ENCODE measurements at places on chromosomes 5 and 9.

DNA sequence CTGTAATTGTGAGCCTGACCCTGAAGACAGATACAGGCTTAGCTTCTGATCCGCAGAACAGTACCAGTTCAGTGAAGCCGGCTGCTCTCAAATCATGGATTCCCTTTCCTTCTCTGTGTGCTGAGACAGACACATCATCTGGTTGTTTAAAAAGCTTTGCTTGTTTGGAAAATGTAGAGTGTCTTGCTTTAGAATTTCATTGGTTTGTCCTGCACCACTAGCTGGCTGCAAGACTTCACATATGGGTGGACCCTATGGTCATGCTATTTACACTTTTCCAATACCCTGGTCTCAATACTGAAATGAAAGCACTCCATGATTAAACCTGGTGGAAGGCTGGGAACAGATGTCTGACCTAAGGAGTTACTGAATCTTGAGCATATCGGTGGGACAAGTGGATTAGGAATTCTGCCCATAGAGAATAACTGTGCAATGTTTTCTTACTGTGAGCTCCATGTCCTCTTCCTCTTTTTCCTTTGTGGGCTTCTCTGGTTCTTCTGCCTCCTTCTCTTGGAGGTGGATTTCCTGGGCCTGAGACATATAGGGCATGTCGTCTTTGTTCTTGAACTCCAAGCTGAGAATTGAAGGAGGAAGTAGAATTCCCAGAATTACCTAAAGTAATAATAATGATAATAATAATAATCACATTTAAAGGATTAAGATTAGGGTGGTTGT lies 201.1 kb upstream of the KLF9 start:
- no peak for DNase-seq

DNA sequence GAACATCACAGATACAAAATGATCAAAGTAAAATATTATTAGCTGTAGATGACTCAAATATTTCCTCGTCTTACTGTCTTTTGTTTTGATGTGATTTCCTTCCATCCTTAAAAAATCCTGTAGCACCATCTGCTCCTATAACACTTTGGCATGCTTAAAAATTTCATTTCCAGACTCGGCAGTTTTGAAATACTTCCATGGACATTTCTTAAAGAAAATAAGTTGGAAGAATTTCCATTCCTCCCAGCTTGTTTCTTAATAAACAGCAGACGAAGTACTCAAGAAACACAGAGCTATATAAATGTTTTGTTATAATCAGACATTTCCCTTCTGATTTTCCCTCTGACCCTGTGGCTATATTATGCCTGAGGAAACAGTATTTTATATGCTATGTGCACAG lies 41.2 kb upstream of the SVEP1 start:
- no peak for DNase-seq

- DNase-seq = no peak
Observed at GRCh38 chr9:135991771-135992170, 30.6 kb upstream of the UBAC1 start.

- DNase-seq = no peak
Observed at GRCh38 chr5:103178167-103178566, 58.1 kb downstream of the PPIP5K2 start.

DNA sequence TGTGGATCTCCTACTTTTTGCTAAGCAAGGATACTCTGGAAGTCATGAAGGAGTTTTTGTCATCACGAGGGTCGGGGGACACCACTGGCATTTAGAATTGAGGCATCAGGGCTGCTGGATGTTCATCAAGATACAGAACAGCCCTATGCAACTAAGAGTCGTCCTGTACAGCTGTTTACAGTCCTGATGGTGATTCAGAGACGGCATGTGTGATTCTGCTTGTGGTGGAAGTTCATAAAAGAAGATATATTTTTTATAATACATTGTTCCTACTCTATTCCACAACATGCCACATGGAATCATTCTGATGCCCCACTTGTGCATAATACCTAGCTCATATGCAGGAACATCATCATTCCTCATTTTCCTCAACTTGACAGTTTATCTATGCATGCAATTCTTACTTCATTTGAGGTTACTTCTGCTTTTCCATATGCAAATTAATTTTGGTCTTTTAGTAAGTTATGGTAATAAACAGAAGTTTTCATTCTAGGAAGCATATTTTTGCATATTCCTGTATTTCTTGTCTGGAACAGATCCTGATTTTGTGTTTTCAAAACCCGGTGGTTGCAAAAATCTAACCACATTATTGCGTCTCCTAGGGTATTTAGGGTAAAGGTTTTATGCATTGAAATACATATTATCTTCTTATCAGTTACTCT lies 155.2 kb downstream of the ARHGEF28 start:
- no peak for DNase-seq

DNA sequence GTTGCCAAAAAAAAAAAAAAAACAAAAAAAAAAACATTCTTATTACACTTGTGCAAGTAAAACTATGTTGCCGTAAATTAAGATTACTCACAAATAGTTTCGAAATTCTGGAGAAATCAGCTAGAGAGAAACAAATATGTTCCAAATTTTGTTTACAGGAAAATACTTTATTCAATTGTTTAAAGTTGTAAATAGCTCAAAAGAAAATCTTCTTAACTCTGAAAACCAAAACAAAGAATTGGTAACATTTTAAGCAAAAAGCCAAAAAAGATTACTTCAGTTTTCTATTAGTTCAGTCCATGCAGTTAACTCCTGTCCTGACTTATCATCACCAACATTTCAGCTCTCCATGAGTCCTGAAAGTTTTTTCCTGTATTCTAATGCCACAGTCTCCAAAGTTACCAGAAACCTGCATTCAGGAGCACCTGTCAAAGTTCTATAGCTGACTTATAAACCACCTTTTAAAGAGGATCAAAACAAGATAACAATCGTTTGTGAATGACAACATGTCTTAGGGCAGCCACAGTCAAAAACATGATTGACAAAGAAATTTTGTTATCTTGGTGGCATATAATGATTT lies 194.1 kb downstream of the RANBP17 start:
- DNase-seq = no peak

DNA sequence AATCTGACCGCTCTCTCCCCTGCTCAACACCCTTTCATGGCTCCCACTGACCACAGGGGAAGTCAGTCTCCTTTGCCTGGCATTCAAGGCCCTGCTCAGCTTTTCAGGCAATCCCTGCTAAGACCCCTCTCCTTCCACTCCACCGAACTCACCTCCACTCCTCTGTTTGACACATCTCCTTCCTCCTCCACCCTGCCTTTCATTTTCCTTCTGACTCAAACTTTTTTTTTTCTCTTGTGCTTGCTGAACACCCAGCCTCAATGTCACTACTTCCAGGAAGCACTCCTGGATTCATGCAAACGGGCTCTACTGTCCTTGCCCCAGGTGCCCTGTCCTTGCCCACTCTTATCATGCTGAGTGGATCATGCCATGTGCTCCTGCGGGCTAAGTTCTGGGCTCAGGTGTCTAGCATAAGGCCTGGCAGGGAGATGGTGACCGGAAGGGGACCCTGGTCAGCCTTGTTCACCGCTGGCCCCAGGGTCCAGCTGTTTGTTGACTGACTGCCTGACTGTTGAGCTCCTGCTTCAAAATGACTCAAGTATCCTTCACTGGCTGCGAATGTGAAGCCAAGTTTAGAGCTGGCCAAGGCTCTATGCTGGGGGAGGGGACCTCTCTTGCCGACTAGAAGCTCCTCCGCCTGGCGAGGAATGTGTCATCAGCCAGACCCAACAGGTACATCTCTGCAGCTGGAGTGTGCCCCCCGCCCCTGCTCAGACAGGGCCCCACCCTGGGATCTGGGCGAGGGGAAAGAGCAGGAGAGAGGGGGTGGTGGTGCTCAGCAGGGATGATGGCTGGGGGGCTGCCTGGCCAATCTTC lies 6.2 kb downstream of the NR5A1 start:
- no peak for DNase-seq

GRCh38 chr5:154477382-154478223 lies 424 bp downstream of the HAND1 start:
- no peak for DNase-seq

All from Jurkat, Clone E6-1 (cell line).